Smooth muscle cell of bladder (primary cell): ENCODE measurements at places on chromosomes 7 and 10. TPM values are rescaled to one million over a fixed set of nuclear protein-coding genes. Genes with fewer than 3 reads are reported as not detected.

The CTNNA3 gene
- total RNA-seq, result 0.09 TPM in 1 of 2 replicates, not detected in the other

The HBP1 gene
- 118 and 132 TPM in 2 replicates for total RNA-seq

The CYP2C9 gene
- not detected in 2 replicates for total RNA-seq

The COBL gene
- 0.09 and 0.28 TPM in 2 replicates for total RNA-seq

The STAG3 gene
- total RNA-seq, result 0.28 TPM in 2 replicates

The TET1 gene
- total RNA-seq, result 2.1 and 3.6 TPM in 2 replicates

The TNPO3 gene
- 46.9 and 56.4 TPM in 2 replicates for total RNA-seq

The CYP26A1 gene
- 0.09 and 0.14 TPM in 2 replicates for total RNA-seq

The CAMK2B gene
- total RNA-seq, result 0.09 and 0.14 TPM in 2 replicates

The DOCK1 gene
- 84.2 and 98.5 TPM in 2 replicates for total RNA-seq

The MBL2 gene
- total RNA-seq, result not detected in 2 replicates

The PAX2 gene
- not detected in 2 replicates for total RNA-seq

The FGFBP3 gene
- total RNA-seq, result 0.28 TPM in 2 replicates

The GPR15LG gene
- not detected in 2 replicates for total RNA-seq

The HOXA5 gene
- total RNA-seq, result 1.4 and 1.6 TPM in 2 replicates

The REEP3 gene
- total RNA-seq, result 37.0 and 47.4 TPM in 2 replicates

The ETV1 gene
- 7.4 and 9.2 TPM in 2 replicates for total RNA-seq

The HOGA1 gene
- 0.28 and 1.1 TPM in 2 replicates for total RNA-seq

The PKD2L1 gene
- not detected in 2 replicates for total RNA-seq

The FAM149B1 gene
- 30.3 and 36.8 TPM in 2 replicates for total RNA-seq

The PPP1R3C gene
- total RNA-seq, result 146 and 190 TPM in 2 replicates

The UCMA gene
- total RNA-seq, result not detected in 2 replicates

The C7orf33 gene
- not detected in 2 replicates for total RNA-seq

The OR2A5 gene
- not detected in 2 replicates for total RNA-seq

The ZNF736 gene
- total RNA-seq, result 5.5 and 6.9 TPM in 2 replicates

The TRIM4 gene
- total RNA-seq, result 24.5 and 34.3 TPM in 2 replicates

The PRKAR2B gene
- total RNA-seq, result 26.3 and 65.3 TPM in 2 replicates

The HEPACAM2 gene
- total RNA-seq, result under 0.01 TPM in 1 of 2 replicates, not detected in the other
